SK-N-DZ (cell line): ENCODE measurements at places on chromosomes 12 and 14.

DNA sequence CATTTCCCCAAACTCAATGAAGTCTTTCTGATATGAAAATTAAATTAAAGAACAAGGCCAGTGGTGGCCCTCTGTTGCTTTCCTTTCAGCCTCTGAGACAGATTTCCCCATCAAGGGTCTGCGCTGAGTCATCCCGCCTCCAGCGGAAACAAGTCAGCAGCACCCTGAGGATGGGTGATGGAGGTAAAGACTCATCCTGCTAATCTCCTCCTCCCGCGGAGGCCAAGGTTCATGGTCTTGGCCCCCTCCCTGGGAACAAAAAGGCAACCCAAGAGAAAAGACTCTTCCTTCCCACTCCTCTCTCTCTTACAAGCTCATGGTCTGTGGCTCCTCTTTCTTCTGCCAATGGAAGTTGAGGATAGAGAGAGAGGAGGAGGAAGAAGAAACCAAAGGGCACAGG, 9.0 kb upstream of the NUMB start:
- no peak for DNase-seq

DNA sequence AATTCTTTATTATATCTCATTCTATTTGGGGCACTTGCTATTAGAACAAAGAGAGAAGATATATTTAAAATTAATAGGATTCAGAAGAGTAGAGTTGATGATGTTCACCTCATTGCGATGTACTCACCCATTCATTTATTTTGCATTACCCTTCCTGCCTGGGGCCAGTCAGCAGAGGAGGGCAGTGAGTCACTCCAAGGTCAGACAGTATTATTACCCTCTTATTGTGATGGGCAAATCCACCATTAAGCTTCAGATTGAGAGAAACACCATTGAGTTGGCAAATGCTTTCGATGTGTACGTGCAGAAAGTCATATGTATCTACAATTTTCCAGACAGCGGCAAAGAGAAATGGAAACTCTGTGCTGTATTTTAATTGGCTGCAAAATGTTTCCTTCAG, 134.2 kb downstream of the BICD1 start:
- DNase-seq: no peak

DNA sequence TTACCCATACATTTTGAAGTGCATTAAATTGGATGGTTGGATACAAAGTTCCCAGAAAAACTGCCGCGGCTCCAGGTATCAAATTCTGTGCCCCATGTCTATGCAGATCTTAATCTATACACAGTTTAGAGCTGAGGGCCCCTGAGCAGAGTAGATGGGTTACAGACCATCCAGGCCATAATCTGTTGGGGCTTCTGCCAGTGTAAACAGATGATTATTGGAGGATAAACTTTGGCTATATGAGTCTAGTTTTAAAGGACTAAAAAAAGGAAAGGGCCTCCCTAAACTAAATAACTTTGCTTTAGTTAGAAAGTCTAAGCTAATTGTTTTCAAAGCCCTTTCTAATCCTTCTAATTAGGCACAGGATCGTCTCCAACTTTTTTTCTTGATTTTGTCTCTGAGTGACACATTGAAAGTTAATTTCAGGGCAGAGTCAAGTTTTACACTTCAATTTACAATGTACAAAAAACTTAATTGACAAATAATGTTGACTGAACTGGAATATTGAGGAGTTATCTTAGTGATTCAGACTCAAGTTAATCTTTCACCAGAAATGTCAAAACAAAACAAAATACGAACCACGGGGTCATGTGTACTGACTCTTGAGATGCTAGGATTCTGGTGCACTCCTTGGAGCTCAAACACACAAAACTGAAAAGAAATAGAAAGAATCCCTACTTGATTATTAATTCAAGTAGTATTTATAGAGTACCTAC, 133.9 kb upstream of the SCAF11 start:
- DNase-seq: no peak

GRCh38 chr12:58695263-58695662, 225.0 kb downstream of the LRIG3 start:
- DNase-seq: no peak

- no peak for DNase-seq
Observed at GRCh38 chr14:103679351-103679750, 35.9 kb downstream of the XRCC3 start.

DNA sequence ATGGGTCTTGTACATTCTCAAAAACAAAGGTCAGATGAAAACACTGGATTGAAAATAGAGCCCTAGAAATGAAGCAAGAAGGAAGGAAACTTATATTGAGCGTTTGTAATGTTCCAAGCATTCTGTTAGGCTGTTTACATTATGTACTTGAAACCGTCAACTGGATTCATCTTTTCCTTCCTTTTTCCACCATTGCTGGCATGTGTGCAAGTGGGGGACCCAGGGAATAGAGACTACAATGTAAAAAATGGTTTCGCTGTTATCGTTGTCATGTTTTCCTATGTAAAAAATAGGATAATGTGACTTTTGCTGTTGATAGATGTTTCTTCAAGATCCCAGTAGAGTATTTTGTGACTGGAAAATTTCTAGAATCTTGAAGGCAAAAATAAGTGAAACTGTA, 913.2 kb downstream of the NRXN3 start:
- DNase-seq: no peak

GRCh38 chr14:78202163-78202562, 32.0 kb downstream of the NRXN3 start:
- no peak for DNase-seq

DNA sequence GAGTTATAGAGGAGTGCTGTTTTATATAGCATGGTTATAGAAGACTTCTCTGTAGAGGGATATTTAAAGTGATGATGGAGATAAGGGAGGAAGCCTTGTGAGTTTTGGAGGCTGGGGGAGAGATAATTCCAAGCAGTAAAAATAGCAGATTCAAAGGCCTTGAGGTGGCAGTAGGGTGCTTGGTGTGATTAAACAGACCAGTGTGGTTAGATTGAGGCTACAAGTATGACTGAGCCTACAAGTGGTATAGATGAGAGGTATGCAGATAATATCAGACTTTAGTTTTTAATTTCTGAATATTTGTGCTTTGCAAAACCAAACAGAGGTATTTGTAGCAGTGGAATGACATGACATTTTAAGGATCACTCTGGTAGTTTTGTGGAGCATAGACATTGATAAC, 20.3 kb downstream of the FANCM start:
- DNase-seq: no peak

DNA sequence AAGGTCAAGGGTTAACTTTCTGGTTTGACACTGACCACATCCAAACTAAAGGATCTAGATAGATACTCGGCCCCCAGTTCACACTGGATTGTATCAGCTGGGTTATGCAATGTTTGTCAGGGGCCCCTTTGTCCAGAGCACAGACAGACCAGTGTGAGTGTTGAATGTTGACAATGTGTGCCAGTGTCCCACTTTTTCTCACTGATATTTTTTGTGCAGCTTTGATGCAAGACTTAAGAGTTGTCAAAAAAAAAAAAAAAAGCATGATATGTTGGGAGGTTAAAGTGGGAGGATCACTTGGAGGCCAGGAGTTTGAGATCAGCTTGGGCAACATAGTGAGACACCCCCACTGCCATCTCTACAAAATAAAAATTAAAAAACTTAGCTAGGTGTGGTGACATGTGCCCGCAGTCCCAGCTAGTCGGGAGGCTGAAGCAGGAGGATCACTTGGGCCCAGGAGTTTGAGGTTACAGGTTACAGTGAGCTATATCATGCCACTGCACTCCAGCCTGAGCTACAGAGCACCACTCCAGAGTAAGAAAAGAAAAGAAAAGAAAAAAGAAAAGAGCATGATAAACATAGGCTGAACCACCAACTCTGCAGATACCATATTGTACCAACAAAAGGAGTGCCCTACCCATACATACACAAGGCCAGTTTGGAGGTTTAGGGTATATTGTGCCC, 97.5 kb downstream of the LGR5 start:
- DNase-seq: no peak

DNA sequence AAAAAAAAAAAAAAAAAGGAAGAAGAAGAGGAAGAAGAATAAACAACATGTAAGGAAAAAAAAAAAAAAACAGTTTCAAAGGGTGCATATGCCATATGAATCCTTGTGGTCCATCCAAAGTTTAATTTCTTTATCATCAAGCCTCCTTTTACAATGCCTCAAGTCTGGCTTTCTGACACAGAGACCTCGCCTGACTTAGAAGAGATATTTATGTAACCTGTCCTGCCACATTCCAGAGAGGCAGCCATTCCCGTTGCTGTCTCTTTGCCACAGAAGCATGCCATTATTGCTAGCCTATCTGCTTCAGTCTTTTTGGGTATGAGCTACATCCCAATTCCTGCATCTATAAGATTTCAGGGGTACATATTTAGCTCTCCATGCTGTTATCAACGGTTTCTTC, 596.7 kb upstream of the ATP2B1 start:
- DNase-seq: no peak

- no peak for DNase-seq
Observed at GRCh38 chr12:104788840-104789271, 169.2 kb downstream of the SLC41A2 start.

GRCh38 chr12:127558361-127558760, 708.6 kb upstream of the TMEM132C start:
- DNase-seq: no peak

DNA sequence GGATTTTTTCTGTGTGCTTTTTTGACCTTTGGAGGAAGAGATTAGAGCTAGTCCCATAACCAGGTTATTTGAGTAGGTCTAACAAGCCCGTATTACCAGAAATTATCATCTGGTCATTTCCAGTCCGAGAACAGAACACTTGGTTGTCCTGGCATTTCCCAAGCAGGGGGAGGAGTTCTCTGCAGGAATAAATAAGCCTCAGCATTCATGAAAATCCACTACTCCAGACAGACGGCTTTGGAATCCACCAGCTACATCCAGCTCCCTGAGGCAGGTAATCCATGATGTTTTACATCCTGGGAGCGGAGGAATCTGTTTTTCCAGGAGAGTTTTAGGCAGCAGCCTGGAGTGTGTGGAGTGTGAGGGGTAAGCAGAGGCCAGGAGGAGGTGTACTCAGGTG, at the start of gene SERPINA3:
Gene SERPINA3, plus strand, starts transcription at position 218 of the 400 bp plus-strand sequence. CDS start 2,051 bp downstream, outside the sequence.
- DNase-seq: no peak

DNA sequence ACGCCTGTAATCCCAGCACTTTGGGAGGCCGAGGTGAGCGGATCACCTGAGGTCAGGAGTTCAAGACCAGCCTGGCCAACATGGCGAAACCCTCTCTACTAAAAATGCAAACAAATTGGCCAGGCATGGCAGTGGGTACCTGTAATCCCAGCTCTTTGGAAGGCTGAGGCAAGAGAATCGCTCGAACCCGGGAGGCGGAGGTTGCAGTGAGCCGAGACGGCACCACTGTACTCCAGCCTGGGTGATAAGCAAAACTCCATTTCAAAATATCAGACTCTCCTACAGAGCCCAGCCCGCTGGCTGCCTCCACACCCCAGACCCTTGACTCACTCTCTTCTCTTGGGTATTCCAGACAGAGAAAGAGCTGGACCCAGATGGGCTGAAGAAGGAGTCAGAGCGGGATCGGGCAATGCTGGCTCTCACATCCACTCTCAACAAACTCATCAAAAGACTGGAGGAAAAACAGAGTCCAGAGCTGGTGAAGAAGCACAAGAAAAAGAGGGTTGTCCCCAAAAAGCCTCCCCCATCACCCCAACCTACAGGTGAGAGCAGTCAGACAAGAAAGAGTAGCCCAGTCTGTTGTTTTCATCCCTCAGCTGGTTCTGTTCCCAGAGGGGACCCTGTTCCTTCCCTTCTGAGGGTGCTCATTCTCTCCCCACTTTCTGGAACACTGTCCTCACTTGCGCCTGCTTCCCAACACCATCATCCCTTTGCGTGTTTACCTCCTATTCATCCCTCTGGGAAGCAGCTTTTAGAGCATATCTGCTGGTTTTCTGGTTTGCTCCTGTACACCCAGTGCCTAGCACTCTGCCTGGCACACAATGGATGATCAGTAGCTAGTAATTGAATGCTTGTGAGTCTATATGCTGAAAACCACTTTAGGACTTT, 19.7 kb downstream of the AGAP2 start:
- no peak for DNase-seq

DNA sequence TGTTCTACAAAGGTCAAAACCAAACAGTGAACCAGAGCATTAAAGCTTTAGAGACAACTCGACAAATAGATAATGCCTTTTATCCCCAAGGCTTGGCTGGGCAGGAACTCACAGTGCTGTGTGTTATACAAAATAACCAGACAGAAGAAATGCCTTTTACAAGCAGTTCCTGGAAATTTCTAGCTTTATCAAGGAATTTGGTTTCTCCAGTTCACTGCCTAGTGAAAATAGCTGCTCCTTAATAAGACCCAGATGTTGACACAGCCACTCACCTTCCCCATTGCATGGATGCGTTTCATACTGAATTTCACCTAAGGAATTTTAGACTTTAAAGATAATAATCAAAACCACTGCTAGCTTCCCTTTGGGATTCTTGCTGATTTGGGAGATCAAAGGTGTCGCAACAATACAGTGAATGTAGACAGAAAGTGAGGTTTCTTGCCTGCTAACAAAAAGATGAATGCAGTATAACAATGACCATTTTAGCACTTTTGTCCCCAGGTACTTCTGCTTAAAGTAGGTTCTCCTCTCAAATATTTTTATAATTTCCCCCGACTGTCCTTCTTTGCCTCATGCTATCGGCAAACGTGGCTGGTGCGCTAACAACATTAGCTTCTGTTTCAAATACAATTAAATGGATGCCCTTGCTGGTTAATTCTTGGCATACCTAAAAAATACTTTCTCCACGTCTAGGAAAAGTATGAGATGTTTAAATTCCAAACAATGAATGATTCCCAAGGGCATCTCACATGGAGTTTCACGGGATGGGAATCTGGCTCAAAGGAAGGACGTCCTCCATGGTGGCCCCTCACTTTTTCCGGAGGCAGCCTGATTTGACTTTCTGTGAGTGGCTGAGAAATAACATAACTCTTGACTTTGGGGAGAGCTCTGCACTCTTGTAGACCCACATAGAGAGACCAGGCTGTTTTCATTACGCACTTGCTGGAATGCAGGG, 162.4 kb downstream of the C12orf75 start:
- no peak for DNase-seq

DNA sequence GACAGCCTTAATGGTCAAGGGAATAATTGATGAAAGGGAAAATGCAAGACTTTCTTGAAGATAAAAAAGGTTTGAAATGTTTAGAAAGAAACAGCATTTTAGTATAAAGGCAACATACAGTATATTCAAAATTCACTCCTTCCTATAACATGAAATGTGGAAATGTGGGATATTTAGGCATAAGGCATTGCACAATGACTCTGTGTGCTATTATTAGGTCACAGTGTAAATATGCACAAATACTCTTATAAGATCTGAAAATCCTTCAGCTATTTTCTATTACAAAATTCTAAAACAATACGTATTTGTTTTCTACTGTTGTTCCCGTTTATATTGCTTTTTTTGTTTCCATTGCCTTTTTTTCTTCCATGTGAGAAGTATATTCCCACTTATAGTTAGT, 127.7 kb downstream of the SLC16A7 start:
- DNase-seq: no peak

- DNase-seq: no peak
Observed at GRCh38 chr12:66573605-66574004, 105.3 kb downstream of the GRIP1 start.

DNA sequence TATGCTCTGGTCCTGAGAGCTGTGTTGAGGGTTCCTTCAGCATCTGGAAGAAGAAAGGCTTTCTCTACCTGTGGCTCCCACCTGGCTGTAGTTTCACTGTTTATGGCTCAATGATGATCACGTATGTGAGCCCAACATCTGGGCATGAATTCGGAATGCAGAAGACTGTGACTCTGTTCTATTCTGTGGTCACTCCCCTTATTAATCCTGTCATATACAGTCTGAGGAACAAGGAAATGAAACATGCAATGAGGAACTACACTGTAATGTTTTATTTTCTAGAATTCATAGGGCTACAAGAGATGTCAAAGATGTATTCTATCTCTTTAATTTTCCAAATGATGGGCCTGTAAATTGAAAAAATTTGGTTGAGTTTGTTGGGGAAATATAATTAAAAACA, 10.8 kb upstream of the OR11G2 start:
- no peak for DNase-seq

GRCh38 chr14:36028218-36028617, 148.3 kb downstream of the PTCSC3 start:
- DNase-seq: no peak
